Left renal cortex interstitium (tissue), 4 donors: ENCODE measurements at places on chromosomes 1 and 21. TPM values are rescaled to one million over a fixed set of nuclear protein-coding genes. Genes with fewer than 3 reads are reported as not detected.

GRCh38 chr1:212139526-212140135 lies 104.1 kb downstream of the DTL start:
- no peak for DNase-seq

- peak; percentile 56 for DNase-seq
Measured at GRCh38 chr1:33443705-33444180, 12.8 kb upstream of the PHC2 start.

DNA sequence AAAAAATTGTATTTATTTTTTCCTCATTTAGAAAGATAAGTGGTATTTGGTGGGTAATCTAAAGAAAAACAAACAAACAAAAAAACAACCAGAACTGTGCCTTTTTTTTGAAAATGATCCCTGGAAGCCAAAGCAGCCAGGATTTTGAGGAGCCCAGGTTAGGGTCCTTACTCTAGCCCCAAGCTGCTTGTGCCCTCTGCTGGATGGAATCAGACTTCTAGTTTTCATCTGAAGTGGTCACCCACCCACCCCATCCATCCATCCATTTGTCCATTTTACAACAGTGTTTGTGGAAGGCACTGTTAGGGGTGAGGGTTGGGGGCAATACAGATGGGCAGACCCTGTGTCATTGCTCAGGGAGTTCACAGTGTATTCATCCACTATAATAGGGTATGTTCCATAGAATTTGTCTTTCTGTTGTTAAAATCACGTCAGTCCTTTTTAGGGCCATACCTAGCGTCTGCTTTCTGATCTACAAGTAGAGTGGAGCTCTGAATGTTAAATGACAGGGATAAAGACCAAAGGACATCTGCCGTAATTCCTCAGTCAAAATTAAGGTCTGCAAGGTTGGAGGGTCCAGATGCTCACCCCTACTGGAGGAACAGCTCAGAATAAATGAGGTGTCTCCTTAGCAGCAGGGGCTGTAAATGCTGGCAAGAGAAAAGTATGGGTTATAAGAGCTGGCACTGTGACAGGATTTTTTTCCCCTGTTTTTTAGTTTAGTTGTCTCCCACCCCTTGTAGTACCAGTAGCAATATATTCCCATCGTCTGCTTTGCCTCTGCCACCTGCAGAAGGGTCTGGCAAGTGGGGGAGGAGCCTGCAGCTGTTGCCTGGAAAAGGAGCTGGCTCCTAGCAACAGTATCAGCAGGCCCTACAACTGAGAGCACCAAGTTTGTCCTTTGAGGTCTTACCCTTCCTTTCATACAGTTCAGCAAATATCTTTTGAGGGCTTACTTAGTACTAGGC lies 3.2 kb downstream of the LRRC42 start:
- no peak for DNase-seq

- no peak for DNase-seq
Measured at GRCh38 chr1:151986501-151987190, 7.0 kb downstream of the S100A10 start.

UBL4B gene
- not detected for polyA plus RNA-seq

MYBPH gene
- polyA plus RNA-seq = 0.28 TPM

SRM gene
- polyA plus RNA-seq = 57.5 TPM

HORMAD1 gene
- polyA plus RNA-seq = not detected

AGO1 gene
- polyA plus RNA-seq = 15.7 TPM
